Activated CD8-positive, alpha-beta T cell treated with anti-CD3 and anti-CD28 coated beads for 36 hours (primary cell): ENCODE measurements at places on chromosomes 12 and 14.
A peak's percentile ranks its signal among the peaks of the same experiment; 100 is the strongest.

DNA sequence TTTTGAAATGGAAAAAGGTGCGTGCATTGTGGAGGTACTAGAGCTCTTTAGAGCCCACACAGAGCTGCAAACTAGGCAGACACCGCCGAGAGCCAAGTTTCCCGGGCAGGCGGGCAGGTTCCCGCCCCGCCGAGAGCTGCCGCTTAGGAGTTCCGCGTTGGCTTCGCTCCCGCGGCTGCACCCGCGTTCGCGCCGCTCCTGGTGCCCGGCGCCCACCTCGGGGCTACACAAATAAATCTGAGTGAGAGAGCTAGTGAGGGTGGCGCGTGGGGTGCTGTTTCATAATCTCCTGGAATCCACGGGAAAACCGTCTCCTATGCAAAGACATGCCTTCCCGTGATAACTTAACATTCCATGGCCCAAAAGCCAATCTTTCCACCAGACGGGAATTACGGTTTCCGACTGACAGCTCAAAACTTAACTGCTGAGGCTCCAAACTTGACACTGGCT, 645 bp downstream of the KITLG start:
- DNase-seq, result no peak

- DNase-seq, result no peak
These were observed 7.1 kb downstream of the HECTD4 start for GRCh38 chr12:112375105-112375504.

GRCh38 chr12:99911081-99911480, 73.7 kb downstream of the ANKS1B start:
- DNase-seq, result no peak

- peak; percentile 17 for DNase-seq
These were observed 42.1 kb downstream of the TSPAN9 start for GRCh38 chr12:3119192-3119755.

DNA sequence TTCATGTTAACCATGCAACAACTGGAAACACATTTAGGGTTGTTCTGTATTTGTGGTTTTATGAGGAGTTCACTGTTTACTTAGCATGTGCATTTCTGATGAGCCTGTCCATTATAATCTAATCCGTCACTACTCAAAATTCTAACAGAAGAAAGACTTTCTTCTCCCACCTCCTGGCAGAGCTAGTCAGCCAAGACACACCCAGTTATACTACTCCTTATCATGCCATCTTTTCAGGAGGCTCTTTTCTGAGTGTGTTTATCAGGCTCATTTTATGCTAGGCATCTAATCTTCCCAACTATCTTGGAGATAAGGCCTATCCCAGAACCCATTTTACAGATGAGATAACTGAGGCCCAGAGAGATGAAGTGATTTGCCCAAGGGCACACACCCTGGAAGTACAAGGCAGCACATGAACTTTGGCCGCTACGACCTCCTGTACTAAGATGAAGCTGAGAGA, 10.4 kb upstream of the MED13L start:
- no peak for DNase-seq

GRCh38 chr12:21769307-21769706, 5.2 kb downstream of the KCNJ8 start:
- no peak for DNase-seq

GRCh38 chr12:56631790-56632700, 1.9 kb upstream of the BAZ2A start:
- peak; percentile 76 for DNase-seq

DNA sequence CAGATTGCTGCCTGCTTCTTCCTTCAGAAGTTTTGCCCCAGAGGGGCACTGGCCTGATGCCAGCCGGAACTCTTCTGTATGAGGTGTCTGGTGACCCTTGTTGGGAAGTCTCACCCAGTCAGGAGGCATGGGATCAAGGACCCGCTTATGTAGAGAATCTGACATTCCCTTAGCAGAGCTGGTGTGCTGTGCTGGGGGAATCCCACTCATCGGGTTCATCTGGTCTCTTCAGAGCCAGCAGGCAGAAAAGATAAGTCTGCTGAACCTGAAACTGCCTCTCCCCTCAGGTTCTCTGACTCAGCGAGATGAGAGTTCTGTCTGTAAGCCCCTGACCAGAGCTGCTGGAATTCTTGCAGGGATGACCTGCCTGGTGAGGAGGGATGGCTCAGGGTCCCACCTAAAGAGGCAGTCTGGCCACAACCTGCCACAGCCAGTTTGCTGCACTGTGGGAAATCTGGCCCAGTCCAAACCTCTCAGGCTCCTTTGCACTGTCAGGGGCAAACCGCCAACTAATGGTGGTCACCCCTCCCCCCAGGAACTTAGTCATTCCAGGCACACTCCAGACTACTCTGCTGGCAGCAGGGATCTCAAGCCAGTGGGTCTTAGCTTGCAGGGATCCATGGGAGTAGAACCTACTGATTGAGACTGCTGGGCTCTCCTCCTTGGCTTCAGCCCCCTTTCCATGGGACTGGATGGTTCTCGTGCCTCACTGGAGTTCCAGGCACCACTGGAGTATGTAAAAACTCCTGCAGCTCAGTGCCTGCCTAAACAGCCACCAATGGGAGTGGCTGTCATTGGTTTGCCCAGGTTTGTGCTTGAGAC, 4.1 kb downstream of the CLEC2D start:
- peak; percentile 90 for DNase-seq

DNA sequence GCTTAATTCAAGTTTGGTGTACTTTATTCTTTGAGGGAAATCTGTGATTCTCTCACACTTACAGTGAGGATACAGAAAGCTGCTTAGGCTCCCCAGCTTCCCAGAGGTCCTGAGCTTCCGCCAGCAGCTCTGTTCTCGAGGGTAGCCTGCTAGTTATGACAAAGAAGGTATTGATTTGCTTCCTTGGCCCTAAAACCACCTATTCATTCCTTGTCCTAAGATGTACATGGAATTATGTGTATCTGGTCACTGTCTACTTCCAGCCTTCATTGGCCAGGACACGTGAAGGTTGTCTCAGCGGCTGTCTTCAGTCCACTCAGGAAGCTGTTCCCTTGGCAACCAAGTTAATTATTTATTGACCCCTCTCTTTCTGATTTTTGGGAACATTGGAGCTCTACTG, 55.7 kb downstream of the GALNT8 start:
- DNase-seq, result no peak

DNA sequence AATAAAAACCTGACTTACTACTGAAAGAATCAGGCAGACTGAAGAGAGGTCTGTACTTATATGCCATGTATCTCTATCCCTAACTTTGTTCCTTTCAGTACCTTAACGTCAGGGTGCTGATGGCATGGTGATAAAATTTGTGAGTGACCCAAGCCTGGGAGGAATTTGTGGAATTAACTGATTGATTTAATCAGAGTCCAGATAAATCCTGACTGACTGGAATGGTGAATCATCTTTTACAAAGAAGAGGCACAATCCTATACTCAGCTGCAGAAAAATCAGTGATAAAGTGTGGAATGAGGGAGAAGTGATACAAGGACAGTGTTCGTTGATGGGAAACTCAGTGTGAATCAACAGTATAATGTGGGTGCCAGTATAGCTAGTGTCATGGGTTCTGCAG, 3.7 kb downstream of the TDG start:
- no peak for DNase-seq

DNA sequence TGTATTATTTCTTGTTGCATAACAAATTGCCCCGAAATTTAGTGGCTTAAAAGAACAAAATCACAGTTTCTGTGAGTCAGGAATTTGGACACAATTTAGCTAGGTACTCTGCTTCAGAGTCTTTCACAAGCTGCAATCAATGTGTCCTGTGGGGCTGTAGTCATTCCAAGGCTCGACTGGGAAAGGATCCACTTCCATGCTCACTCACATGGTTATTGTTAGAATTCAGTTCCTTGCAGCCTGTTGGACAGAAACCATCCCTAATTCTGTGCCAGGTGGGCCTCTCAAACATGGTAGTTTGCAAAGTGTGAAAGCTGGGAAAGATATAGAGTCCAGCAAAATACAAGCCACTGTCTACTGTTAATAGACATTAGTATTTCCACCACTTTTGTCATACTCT, 59.7 kb upstream of the ARID2 start:
- DNase-seq, result no peak

DNA sequence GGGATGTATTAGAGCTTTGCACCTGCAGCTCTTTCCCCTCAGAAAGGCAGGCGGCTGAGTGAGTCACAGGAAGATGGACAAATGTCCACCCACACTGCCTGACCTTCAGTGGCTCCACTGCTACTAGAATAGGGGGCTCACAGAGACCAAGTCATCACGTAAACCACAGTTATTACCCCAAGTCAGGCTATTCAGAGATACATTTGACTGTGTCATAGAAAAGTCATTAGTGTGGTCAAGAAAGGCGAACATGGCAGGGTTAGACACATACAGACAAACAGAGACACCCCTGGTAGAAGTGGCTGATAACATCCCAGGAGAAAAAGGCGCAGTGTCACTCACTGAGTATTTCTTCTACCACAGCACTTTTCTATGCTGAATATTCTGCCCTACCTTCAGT, 36.0 kb downstream of the GCH1 start:
- DNase-seq, result peak; percentile 22

- DNase-seq, result no peak
These were observed 2.8 kb upstream of the NID2 start for GRCh38 chr14:52071675-52072074.

DNA sequence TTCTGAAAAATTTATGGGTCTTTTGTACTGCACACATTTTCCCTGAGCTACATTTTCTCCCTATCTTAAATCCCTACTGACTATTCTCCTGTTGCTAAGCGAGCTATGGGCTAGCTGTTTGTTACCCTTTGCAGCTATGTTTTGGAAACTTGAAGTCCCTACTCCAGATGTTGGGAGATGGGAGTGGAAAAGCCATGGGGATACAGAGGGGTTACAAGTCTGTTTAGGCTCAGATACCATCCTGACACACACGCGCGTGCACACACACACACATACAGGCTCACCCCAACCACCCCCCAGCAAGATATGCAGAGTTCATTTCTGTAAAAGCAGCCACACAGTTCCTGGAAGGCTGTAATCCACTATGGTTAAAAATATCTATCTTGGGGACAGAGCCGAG, 15.8 kb downstream of the ATP5MC2 start:
- DNase-seq, result no peak

DNA sequence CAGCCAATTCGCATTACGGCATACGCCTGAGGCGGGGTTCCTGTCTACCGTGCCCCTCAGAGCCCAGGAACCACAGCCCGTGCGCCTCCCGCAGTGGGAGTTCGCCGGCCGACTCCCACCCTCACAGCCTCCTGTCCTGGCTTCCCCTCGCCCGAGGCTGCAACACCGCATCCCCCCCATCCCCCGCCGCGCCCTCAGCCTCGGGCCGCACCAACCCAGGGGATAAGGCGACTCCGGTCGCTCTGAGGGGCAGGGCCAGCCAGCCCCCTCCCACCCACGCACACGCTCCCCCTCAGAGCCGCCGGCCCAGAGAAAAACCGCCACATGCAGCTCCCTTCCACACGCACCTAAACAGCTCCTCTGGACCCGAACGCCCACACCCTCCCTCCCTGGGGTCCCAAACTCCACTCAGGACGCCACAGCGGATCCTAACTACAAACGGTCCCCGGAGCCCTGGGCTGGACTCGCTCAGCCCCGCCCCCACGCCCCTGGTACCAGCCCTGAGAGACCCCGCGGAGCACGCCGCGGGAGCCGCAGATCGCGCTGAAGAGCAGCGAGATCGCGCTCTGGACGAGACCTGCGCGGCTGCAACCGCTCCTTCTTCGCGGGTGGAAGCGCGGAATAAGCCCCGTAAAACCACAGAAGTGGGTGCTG, at the start of gene C14orf39:
Gene C14orf39 (minus strand): TSS at position 466 of the 654 bp plus-strand sequence. CDS start 985 bp downstream, outside the sequence.
- DNase-seq, result peak; percentile 39

DNA sequence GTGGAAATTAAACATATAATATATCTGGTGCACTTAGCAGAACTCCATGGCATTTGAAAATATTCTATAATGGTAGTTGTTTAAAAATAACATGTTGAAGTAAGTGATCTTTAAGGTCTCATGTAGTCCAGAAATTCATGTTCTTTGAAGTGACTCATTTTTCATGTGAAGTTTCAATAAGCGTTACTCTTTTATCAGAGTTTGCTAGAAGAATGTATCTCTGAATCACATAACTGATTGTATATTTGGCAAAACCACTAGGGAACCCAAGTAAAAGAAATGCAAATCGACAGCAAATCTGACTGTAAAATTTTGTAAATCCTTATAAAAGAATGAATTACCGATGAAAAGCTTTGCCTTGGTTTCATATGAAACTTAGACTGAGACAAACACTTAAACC, 463.3 kb downstream of the TMTC2 start:
- DNase-seq, result no peak

DNA sequence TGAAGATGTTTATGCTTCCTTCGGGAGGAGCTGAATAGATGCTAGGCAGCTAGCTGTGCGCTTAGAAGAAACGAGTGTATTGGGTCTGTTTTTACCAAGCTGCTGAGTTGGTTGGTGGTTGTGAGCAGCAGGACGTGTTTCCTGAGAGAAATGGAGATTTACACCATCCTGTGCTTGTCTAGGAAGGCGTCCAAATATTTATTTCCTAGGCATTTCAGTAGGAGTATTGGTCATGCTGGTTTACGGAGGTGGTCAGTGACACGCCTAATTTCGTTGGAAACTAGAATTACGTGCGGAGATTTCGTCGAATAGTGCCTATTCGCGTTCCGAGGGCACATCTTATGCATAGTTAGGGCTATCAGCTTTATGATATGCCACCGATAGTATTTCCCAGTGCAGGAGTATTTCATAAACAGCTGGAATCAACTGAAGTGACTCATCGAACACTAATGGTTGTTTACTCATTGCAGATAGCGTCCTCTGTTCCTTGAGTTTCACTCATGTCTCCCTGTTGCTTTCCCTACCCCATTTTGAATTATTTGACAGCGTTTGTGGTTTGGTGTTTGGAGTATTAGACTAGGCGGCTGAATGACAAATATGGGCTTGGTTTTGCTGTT, 780 bp downstream of the TBC1D15 start:
- DNase-seq, result peak; percentile 21

GRCh38 chr12:51330186-51330585, 6.2 kb upstream of the BIN2 start:
- no peak for DNase-seq

DNA sequence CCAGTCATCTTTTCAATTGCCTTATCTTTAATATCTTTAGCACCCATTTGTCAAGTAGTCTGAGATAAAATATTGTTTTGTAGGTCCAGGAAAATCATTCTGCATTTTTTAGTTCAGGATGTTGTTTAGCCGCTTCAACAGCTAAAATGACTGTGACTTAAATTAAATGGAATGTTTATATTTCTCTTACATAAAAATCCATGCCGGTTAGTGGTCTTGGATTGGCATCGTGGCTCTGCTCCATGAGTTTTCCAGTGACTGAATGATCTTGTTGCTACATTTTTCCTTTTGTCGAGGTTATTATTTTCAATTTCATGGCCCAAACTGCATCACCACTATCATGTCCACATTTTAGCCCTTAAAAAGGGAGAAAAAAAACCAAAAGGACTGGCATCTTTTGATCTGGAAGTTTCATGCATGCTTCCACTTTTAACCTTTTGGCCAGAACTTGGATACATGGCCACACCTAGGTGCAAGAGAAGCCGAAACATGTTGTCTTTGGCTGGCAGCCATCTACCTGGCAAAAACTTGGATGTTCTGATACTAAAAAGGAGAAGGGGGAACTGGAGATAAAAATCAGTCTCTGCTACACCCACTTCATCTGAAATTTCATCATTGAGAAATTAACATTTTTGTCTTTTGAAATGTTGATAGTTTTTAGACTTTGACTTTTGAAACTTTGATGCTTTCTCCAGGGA, 142.4 kb downstream of the OTOGL start:
- DNase-seq, result no peak

- no peak for DNase-seq
These were observed 63.2 kb downstream of the FBXO33 start for GRCh38 chr14:39369029-39369428.
